ENCODE measurements at places on chromosomes 7 and 10. TPM values are rescaled to one million over a fixed set of nuclear protein-coding genes. Genes with fewer than 3 reads are reported as not detected.

The C7orf25 gene
- 5.9 TPM for total RNA-seq

The PRR15 gene
- total RNA-seq: 53.3 TPM

The CHN2 gene
- 20.7 TPM for total RNA-seq

GRCh38 chr7:93231259-93231658 lies 907 bp upstream of the VPS50 start:
- no peaks in the 10 kb centered on the region for H3K4me1 ChIP-seq
- H3K27ac ChIP-seq: peak overlapping the region; percentile 78
- H3K27me3 ChIP-seq: no peaks in the 10 kb centered on the region
- H3K36me3 ChIP-seq: no peaks in the 10 kb centered on the region
- H3K4me3 ChIP-seq: peak overlapping the region; percentile 63

DNA sequence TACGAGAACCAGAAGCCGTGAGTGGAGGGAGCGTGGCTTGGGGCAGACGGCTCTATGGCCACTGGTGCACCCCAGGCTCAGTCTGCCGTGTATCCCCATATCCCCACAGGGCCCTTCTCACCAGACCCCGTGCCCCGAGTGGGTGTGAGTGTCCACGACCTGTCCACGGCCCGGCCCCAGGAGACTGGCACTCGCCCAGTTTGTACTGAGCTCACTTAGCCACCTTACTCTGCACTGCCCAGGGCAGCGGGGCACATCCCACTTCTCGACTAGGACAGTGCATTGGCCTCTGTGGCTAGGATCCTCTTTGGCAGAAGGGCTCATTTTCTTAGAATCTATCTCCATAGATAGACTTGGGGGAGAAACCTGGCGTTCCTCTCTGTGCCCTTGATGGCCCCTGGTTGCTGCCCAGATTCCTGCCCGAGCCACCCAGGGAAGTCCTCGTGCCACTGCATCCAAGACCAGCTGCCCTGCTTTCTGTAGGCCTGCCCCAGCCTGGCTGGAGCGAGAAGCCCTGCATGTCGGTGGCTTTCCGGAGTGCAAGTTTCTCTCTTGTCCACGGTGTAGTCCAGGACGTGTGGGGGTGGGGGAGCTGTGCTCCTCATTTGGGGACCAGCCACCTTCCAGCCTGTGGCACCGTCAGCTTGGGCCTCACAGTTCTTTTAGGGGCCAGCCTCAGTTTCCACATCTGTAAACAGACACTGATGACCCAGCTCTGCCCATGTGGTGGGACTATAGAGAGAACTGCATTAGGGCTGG lies 11.9 kb downstream of the TMEM120A start:
- no peaks in the 10 kb centered on the region for H3K36me3 ChIP-seq
- H3K27ac ChIP-seq: no peak overlapping the region
- H3K4me1 ChIP-seq: no peaks in the 10 kb centered on the region
- no peak overlapping the region for H3K4me3 ChIP-seq
- peak; percentile 3 for DNase-seq
- no peaks in the 10 kb centered on the region for H3K27me3 ChIP-seq

- H3K4me1 ChIP-seq: peaks cover 43% of the 10 kb centered on the region
- no peaks in the 10 kb centered on the region for H3K27me3 ChIP-seq
- DNase-seq: peak; percentile 28
- H3K27ac ChIP-seq: peak overlapping the region; percentile 90
- H3K4me3 ChIP-seq: no peak overlapping the region
These were observed 10.7 kb downstream of the XPNPEP1 start for GRCh38 chr10:109912335-109913281.

DNA sequence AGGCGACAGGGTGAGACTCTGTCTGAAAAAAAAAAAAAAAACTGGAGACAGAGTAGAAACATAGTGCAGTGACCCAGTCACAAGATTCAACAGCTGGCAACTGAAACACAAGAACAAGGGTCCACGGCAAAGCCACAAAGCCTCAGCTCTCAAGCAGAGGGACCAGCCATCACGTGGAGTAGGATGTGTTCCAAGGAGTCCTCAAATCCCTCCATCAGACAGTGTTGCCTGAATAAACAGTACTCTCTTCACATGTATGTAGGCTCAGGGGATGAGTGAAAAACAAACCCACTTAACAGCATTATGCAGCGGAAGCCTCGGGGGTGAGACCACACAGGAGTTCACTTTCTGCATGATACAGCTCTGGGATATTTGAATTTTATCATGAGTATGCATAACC lies 62.0 kb downstream of the SLIT1 start:
- DNase-seq: no peak
- H3K4me1 ChIP-seq: no peaks in the 10 kb centered on the region
- no peaks in the 10 kb centered on the region for H3K36me3 ChIP-seq
- peaks cover 9% of the 10 kb centered on the region for H3K27me3 ChIP-seq
- H3K4me3 ChIP-seq: no peak overlapping the region
- H3K27ac ChIP-seq: no peak overlapping the region

DNA sequence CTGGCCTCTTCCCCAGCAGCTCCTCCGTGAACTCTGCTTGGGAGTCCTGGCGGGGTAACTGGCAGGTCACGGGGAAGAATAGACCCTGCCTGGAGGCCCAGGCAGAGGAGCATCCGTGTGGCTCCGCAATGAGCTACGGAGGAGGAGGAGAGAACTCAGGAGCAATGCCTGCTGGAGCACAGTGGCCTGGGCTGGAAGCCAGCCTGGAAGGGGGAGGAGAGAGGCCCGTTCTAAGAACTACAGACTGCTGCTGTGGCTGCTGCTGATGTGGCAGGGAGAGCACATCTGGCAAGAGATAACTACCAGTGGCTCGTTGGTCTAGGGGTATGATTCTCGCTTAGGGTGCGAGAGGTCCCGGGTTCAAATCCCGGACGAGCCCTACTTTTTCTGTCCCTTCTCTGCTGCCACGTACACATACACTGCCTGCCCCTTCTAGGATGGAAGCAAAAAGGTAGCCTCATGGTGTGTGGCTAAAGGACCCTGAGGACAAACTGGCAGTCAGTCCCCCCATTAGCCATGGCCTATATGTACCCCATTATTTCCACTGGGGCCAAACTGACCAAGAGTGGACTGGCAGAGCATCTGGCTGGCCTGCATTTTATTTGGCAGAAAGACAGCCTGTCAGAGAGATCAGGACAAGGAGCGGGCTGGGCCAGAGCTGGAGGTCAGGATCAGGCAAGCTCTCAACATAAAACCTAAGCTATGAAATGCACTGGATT lies 7.7 kb upstream of the OPN1SW start:
- no peaks in the 10 kb centered on the region for H3K36me3 ChIP-seq
- DNase-seq: peak; percentile 86
- no peaks in the 10 kb centered on the region for H3K27me3 ChIP-seq
- H3K27ac ChIP-seq: no peak overlapping the region
- no peak overlapping the region for H3K4me3 ChIP-seq
- H3K4me1 ChIP-seq: peaks cover 5% of the 10 kb centered on the region

- H3K4me1 ChIP-seq: no peaks in the 10 kb centered on the region
- no peaks in the 10 kb centered on the region for H3K27me3 ChIP-seq
- no peak overlapping the region for H3K4me3 ChIP-seq
- no peak for DNase-seq
- H3K27ac ChIP-seq: no peak overlapping the region
- H3K36me3 ChIP-seq: no peaks in the 10 kb centered on the region
These were observed 3.0 kb downstream of the ASZ1 start for GRCh38 chr7:117424090-117424829.

- DNase-seq: no peak
- H3K27me3 ChIP-seq: no peaks in the 10 kb centered on the region
- H3K36me3 ChIP-seq: no peaks in the 10 kb centered on the region
- H3K4me1 ChIP-seq: no peaks in the 10 kb centered on the region
- H3K27ac ChIP-seq: no peak overlapping the region
- no peak overlapping the region for H3K4me3 ChIP-seq
These were observed 152.0 kb upstream of the PCBD1 start for GRCh38 chr10:71040343-71040742.

DNA sequence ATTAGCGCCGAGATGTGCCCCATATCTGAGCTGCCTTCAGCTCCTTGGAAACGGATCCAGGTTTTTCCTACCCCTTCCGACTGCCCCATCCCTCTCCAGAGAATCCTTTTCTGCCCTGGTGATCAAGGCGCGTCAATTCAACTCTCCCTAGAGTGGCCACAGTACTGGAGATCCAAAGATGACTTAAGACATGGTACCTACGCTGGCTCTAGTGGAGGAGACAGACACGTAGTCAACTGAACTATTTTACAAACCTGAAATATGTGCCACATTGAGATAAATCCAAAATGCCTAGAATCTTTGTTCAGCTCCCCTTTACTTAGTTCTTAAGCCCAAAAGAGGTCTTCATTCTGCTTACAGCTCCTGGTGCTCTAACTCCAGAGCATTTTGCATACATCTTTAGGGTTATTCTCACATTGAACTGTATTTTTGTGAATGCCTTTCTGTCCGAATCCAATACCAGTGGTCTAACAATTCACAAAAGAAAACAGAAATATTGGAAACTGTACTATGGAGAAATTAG lies 444 bp upstream of the TNPO3 start:
- peaks cover 18% of the 10 kb centered on the region for H3K4me1 ChIP-seq
- H3K27me3 ChIP-seq: peaks cover 4% of the 10 kb centered on the region
- no peaks in the 10 kb centered on the region for H3K36me3 ChIP-seq
- DNase-seq: no peak
- peak overlapping the region; percentile 53 for H3K4me3 ChIP-seq
- peak overlapping the region; percentile 99 for H3K27ac ChIP-seq

- DNase-seq: peak; percentile 35
- no peaks in the 10 kb centered on the region for H3K36me3 ChIP-seq
- H3K27me3 ChIP-seq: no peaks in the 10 kb centered on the region
- H3K27ac ChIP-seq: no peak overlapping the region
- no peak overlapping the region for H3K4me3 ChIP-seq
- no peaks in the 10 kb centered on the region for H3K4me1 ChIP-seq
These were observed 145.4 kb downstream of the PTPRN2 start for GRCh38 chr7:158442260-158442659.
